ENCODE measurements at places on chromosomes 2 and 18. TPM values are rescaled to one million over a fixed set of nuclear protein-coding genes. Genes with fewer than 3 reads are reported as not detected.

DNA sequence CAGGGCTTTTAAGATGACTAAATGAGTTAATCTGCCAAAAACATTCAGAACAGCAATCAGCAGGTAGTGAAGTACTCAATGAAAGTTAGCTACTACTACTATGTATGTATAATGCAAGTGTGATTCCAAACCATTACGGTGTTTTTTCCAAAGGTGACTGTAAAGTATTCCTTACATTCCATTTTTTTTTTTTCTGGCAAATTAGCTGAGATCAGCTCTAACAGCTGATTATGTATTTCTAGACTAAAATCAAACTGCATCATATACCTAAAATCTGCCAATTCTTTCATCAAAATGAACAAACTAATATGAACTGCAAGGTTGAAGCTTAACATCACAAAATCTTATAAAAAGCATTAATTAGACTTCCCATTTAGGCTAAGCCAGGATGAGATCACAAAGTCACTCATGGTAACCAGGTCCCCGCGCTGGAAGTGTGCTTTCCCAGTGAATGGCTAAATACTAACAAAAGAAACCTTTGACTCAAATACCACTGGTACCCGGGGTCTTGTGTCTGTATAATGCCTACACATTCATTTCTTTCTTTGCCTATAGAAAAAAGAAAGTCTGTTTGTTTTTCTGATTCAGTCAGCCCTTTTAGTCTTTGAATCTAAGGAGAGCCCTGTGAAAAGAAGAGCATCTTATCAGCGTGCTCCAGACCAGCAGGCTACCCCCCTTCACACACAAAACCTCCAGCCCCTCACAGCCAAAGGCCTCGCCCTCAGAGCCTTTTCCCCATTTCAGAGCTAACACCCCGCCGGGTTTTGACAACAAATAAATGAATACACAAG is 88.3 kb downstream of the RBMS1 start:
- DNase-seq = no peak

- DNase-seq = no peak
These were observed 1.0 kb upstream of the CHST10 start for GRCh38 chr2:100418406-100418962.

The TMEM185B gene
- 20.5 TPM for total RNA-seq

- DNase-seq = no peak
These were observed 102.8 kb downstream of the ICOS start for GRCh38 chr2:204039298-204039838.

The MC2R gene
- not detected for total RNA-seq

DNA sequence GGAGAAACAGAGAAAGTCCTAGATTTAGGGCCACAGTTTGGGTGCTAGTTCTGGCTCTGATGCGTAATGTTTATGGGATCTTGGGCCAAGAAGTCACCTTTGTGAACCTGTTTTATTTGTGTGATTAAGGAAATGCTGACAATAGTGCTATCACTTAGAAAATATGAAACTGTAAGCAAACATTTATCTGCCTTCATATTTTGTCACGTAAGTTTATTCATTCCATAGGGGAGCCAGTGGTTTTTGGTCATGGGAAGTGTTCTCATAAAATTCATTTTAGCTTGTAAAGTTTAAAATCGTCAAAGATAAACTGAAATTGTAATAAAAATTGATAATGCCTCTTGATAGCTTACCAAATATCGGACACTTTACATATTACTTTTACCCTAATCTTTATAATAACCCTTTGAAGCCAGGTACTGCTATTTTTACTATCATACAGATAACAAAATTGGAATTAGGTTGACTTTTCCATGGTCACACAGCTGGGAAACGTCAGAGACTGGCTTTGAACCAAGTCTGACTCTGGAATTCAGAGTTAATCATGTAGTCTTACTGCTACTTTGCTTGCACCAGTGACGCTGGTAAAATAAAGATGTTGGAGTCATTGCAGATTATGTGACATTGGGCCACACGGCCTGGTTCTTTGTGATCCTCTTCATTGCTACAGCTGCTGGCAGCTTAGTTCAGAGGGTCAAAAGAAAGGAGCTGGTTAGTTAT is 99.7 kb downstream of the ICA1L start:
- DNase-seq = no peak

The POTEI gene
- not detected for total RNA-seq

DNA sequence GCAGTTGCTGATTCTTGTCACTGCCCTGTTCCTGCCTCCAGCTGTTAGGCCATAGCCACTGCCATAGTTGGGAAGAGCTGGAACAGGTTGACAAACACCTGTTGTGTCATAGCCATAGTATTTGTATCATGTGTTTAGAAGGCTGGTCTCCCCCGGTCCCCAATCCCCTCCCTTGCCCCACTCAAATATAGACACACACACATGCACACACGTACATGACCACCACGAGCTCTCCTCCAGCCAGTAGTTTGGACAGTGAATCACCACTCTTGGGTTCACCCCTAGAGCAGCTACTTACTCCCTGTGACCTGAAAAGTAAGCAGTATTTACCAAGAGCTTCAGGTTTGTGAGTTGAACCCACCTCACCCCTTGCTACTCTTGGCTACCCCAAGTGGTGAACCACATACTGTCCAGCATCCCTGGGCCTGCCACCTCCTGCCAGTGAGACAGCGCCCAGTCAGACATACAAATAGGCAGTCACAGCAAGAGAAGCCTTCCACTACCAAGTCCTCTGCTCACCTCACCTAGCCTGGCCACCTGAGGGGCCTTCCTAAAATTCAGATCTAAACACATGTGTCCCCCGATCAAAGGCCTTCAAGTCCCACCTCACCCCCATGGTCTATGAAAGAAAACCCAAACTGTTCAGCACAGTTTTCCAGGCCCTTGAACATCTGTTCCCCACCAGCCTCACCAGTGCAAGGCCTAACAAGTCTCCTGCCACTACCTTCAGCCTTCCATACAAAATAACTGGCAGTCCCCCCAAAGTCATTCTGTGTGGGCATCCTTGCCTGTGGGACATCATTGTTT is 7.1 kb downstream of the PCBP1 start:
- DNase-seq = no peak

- no peak for DNase-seq
These were observed 263.6 kb downstream of the AFF3 start for GRCh38 chr2:99878581-99879350.

DNA sequence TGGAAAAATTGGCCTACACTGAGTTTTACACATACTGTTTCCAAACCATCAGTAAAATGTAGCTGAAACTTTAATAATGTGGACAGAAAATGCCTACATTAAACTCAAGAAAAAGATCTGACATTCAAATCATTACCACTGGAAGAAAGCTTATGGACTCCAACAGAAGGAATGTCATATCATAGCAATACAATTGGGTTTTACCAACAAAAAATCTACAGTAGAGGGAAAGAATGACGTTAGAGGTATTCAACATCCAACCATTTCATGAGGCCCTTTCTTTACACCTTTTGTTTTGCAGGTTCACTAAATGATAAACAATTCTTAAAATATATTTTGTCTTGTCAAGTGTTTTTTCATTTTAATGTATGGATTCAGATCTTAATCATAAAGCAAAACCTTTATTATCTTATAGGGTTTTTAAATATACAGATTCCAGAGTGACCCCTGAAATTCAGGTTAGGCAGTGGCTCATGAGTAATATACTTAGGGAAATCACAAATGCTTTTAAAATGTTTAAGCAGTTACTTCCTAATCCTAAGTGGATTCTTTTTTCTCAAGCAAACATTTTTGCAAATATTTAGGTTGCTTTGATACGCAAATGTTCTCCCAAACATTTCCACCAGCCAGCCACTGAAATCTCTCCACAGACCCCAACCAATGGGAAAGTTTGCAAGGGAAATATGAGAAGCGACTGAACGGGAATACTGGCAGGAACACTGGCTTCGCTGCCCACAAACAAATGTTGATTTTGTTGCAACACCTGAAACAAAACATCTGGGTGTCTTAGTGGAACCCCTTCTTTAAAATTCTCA is 168.7 kb downstream of the TCF4 start:
- DNase-seq = no peak

DNA sequence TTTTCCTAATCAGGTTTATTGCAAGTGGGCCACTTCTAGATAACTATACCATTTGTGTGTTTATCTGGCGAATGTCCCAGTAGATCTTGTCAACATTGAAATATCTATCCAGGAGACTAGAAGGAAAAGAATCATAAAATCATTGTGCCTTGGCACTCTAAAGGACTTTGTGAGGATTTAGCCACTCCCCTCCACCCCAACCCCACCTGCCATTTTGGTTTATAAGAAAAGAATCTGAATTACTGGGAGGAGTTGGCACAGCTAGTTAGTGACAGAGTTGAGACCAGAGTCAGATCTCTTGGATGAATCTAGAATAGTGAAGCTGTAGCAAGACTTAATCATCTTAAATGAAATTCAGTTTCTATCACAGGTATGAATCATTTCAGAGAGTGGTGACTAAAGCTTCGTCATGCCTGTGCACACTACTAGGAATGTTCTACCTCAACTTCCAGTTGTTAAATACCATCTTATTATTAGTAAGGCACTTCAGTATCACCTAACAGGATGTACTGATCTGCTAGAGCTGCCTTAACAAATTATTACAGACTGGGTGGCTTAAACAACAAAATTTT is 212.7 kb upstream of the SLC14A2 start:
- no peak for DNase-seq

- DNase-seq = no peak
These were observed 231.6 kb upstream of the SMAD2 start for GRCh38 chr18:48161911-48162698.

DNA sequence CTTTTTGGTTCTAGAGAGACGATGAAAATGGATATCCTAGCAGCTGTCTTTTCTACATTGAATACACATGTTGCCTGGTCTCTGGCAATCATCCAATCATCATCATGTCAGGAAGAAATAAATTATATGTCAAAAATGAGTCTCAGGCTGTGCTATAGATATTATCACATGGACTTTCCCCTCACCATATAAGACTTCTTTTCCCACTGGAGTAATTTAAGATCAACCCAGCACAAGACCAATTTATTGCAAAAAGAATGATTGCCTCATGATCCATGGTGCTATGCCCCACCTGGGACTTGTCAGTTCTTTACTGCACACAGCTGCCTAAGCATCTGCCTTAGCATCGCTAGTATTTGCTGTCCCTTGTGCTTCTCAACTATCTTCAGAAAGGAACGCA is 783.7 kb upstream of the TMEFF2 start:
- DNase-seq = no peak

GRCh38 chr2:8743261-8743660 is 61.4 kb downstream of the ID2 start:
- no peak for DNase-seq

- DNase-seq = no peak
These were observed 179.6 kb downstream of the DSC3 start for GRCh38 chr18:30862900-30863299.

The MYO3B gene
- not detected for total RNA-seq

The PSMA8 gene
- not detected for total RNA-seq

DNA sequence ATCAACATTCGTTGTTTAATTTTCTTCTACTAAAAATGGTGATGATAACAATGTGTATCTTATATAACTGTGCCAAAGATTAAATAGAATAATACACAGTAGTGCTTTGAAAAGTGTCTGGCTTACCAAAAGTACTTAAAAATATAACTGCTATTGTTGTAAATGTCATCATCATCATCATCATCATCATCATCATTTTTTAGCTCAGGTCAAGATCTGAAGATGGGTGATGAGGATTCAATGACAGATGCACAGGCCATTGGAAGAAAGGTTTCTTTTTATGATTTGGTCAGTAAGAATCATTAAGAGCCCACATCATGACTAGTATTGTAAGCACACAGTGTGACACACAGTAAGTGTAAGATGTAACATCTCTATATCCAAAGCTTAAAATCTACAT is 795.2 kb downstream of the SLC4A3 start:
- no peak for DNase-seq

DNA sequence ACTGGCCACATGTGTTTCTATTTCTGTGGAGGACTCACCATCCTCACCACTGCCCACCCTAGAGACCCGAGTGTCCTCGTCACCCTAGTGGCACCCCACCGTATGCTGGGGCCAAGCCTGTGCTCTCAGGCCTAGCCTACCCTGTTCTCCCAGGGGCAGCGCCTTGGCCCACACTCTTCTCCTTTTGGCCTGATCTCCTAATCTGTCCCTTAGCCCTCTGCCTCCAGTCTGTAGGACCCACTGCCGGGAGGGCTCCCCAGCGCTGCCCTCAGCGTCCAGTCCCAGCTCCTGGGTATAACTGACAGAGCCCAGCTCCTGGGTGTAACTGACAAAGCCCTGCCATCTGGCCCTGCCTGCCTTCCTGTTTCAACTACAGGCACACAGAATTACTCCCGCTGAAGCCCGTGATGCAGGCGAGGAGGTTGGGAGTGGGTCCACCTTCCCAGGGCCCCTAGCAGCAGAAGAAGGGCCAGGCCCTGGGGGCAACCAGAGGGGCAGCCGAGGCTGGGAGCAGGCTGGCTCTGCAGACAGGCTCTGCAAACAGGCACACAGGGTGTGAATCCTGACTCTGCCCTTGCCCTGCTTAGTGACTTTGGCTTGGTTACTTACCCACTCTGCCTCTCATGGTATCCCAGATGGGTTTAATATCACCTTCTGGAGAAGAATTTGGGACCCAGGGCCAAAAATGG is 25.6 kb upstream of the PTMA start:
- DNase-seq = no peak

The ARHGAP28 gene
- 5.4 TPM for total RNA-seq

- DNase-seq = no peak
These were observed 380.6 kb downstream of the TSN start for GRCh38 chr2:122136056-122136455.

GRCh38 chr2:136310797-136311603 is 193.1 kb upstream of the CXCR4 start:
- no peak for DNase-seq

- no peak for DNase-seq
These were observed 150.9 kb downstream of the COL6A3 start for GRCh38 chr2:237262838-237263771.

The OST4 gene
- 162 TPM for total RNA-seq

- DNase-seq = no peak
These were observed 25.7 kb downstream of the PSMA8 start for GRCh38 chr18:26159353-26159752.

GRCh38 chr18:23142251-23142929 is 7.1 kb downstream of the CABLES1 start:
- no peak for DNase-seq

GRCh38 chr2:85326406-85327159 is 1.2 kb downstream of the TGOLN2 start:
- DNase-seq = no peak

DNA sequence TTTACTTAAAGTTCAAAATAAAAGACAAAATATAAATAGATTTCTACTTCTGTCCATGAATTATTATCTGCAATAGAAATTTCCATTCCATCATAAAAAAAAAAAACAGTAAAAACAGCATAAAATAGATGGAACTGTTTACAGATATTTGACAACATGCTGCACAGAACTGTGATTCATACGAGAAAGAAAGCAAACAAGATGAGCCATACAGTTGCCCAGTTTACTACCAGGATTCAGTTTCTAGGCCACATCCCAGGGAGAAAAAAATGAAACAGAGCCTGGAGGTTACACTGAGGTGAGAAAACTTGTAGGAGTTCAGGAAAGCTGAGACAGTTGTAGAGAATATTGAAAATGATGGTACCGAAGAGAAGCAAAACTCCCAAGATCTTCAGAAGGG is 1426.9 kb upstream of the ACVR2A start:
- no peak for DNase-seq
